ENCODE measurements at places on chromosomes 12 and 14.

DNA sequence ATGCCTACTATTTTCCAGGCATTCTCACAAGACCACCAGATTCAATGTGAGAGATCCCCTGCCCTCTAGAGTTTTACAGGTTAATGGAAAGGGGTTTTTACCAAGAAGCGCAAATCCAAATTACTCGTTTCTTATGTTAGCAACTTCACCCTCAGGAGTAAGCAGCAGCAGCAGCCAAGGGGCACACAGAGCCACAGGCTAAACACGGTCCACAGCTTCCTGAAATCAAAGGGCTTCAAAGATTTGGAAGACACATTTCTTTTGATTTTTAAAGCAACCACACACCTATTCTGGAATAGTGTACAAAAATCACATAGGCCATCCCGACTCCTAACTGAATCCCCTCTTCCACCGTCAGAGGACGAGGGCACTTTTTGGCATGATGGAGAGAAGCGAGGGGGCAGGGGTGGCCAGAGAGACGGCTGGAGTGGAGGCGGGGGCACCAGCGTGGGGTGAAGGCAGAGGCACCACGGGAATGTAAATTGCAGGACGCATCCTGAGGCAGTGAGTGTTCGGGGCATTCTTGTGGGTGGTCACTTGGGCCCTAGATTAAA lies 107.0 kb downstream of the ARF6 start:
- no peak for DNase-seq

- DNase-seq: no peak
These were observed 33.0 kb downstream of the RIMBP2 start for GRCh38 chr12:130683080-130683479.

GRCh38 chr12:84554199-84554723 lies 358.3 kb downstream of the SLC6A15 start:
- no peak for DNase-seq

- DNase-seq: no peak
These were observed 8.8 kb upstream of the HEBP1 start for GRCh38 chr12:13008741-13009380.

DNA sequence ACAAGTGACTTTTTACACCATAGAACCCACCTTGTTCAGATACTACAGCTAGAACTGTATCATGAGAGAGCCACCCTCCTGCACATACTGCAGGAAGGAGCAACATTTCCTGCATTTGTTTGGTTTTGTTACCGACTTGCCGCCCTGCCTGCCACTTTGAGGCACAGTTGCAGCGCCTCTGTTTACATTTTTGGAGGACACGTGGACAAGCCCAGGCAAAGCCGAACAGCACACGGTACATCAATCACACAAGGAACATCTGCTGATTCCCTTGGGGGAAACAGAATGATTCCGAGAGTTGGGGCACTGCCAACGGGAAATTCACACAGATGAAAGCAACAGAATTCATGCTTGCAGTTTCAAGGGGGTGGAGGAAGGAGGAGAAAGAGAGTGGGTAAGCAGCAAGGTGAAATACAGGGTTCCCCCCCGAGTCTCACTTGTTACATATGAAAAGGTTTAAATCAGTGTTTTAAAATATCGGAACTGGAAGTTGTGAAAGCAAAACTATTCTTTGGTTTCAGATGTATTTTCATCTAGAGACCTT lies 110.7 kb downstream of the BTG1 start:
- peak; percentile 54 for DNase-seq

DNA sequence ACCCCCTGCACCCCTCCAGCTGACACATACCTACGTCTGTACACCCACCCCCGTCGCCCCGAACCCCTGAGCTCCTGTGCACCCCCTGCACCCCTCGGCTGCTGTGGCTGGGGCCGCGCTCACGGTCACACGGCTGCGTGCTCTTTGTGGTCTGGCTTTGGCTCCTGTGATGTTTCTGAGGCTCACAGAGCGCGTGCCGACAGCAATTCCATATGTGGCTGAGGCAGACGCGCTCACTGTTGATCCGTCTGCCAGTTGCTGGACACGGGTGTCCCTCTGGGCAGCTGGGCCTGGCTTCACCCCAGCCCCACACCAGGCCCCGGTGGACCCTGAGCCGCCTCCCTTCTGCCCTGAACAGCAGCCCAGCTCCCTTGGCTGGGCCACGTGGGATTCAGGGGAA lies 46.5 kb downstream of the LRCOL1 start:
- no peak for DNase-seq

DNA sequence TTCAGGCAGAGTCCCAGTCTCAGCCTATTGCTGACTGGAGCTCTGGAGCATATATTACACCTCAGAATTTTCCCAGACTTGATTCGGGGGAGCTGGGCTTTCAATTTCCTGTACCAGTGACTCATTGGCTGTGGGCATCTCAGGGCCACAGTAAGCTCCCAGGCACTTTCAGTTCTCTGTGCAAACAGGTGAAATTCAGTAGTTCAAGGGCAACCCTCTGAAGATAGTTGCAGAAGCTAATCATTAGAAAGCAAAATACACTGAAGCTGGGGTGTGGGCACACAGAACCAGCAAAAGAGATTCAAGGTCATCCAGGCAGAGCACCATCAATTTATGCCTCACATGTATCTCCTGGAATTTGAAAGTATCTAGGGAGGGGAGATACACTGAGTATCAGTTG lies 8.1 kb upstream of the NIN start:
- DNase-seq: no peak

DNA sequence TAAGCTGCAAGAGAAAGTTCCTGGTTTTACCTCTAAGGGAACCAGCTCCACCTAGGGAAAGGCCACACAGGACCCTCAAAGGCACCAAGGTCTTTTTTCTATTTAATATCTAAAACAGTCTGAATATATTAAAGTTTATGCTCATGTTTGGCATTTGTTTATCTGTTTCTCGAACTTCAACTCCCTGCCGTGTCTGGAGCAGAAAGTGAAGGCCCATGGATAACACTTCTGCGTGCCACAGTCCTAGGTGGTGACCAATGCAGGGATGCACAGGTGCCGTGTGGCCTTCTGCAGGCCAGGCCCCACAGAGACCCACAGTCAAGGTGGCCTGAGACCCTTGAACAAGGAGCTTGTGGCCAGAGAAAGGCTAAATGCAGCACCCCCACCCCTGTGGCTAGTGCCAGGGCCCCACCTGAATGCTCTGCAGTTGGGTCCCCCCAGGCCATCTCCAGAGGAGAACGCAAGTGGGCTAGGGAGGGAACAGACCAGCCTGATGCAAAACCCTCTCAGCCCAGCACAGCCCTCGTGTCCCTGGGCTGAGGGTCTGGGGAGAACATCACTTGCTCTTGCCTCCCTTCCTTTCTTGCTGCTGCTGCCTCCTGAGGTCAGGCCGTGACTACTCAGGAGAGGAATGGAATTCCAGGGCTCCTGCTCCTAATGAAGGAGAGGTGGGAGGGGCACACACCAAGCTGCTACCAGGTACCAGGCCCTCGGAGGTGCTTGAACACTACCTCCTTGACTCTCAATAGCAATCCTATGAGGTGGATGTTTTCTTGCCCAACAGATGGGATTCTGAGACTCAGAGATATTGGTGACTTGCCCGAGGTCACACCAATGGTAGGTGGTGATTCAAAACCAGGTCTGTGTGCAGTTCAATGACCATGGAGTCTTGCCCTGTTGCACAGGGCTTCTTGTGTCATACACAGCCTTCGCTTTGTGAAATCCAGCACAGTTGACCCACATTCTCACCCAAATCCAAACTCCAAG lies 45.4 kb downstream of the PSMA6 start:
- no peak for DNase-seq

GRCh38 chr14:87960013-87960787 lies 32.8 kb downstream of the GALC start:
- no peak for DNase-seq

DNA sequence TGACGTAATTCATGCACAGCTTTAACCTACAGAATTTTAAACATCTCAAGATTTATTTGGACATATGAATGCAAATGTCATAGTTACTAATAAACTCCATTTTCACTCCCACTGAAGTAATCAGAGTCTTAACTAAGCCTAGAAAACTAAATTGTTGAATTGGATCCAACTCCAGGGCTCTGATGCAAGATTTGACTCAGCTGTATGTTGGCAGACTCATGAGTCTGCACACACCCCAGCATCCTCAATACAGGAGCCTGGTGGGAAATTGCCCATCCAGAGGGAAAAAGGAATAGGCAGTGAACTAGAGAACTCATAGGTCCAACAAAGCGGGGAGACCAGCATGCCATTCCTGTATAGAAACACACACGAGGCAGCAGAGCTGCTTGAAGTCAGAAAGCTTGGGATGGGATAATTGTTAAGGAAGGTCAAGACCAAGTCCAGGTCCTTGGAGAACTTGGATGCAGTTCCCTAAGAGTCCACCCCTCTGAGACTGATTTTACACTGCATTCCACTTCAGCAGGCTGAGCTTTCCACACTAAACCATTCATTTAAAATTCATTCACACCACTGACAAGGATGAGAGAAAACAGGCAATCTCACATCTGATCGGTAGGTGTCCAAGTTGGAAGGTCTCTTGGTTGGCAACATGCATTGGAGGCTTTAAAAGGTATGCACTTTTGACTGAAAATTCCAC lies 14.4 kb downstream of the TMTC1 start:
- peak; percentile 10 for DNase-seq

- DNase-seq: no peak
These were observed 1108.9 kb downstream of the BCL11B start for GRCh38 chr14:98162856-98163805.

DNA sequence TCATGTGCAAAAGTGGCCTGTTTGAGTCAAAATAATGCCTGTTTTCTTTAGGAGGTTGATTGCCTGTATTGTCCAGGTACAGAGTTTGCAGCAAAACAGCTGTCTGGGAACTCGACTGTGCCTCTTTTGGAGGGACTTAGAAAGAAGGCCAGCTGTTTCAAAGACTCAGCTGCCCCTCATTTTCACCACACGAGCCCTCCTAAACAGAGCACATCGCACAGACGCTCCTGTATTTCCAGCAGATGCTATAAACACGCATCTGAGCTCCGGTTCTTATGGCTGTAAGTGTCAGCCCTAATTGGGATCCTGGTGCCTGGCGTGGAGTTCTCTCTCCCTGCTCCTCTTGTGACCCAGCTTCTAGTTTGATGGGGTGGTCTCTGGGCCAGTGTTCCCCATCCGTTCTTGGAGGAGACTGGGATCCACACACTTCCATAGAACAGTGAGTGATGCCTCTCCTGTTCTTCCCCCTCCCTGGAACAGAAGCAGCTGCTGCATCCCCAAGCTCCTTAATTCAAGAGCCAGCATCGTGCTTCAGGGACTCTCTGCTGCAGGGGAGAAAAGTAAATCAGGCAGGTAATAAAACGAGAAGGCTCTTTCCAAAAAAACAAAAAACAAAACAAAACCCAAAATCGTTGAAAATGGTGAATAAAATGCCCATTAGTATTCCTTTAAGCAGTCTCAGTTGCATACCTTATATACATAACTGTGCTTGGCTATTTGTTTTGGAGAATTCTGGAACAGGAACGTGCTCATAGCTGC lies 269.0 kb downstream of the SLC15A4 start:
- no peak for DNase-seq

DNA sequence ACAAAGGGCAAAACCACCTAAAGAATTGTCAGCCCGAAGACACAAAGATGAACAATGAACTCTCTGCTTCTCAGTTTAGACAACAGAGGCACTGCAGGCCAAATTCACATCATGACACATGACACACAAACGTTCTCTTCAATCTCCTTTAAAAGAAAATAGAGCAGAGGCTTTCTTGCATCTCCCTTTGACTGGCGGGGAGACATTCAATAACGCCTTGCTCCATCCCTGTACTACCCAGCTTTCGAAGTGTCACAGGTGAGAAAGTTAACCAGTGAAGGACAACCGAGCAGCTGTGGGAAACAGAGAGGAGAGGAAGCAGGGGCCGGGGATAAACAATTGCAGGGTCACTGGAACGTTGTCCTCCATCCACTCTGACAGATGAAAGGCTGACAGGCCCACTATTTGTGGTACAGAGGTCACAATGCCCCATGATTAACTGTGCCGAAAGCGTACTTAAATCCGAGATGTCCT lies 130.8 kb downstream of the PHLDA1 start:
- DNase-seq: no peak

DNA sequence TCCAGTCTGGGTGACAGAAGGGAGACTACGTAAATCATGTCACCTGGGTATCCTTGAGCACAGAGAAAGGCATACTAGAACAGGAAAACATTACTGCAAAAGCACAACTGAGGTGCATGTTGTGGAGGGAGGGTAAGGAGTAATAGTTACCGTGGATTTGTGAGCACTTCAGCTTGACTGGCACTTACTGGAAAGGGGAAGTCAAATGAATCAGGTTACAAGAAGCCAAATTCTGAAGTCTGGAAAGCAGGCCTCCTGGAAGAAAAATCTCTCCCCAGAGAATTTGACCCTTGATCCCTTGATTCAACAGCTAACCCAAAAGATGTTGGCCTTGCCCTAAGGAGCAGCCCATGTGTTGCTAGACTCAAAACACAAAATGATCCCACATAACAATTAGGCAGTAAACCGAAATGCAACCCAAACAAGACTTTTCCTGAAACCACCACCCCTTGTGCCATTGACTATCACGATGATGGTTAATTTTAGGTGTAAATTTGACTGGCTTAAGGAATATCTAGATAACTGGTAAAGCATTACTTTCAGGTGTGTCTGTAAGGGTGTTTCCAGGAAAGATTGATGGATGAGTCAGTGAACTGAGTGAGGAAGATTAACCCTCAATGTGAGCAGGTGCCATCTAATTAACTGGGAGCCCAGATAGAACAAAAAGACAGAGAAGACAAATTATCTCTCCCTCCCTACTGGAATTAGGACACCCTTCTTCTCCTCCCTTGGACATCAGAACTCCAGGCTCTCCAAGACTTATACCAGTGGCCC lies 108.8 kb downstream of the SLC25A21 start:
- no peak for DNase-seq

GRCh38 chr12:83408146-83408545 lies 721.4 kb downstream of the TMTC2 start:
- DNase-seq: no peak

DNA sequence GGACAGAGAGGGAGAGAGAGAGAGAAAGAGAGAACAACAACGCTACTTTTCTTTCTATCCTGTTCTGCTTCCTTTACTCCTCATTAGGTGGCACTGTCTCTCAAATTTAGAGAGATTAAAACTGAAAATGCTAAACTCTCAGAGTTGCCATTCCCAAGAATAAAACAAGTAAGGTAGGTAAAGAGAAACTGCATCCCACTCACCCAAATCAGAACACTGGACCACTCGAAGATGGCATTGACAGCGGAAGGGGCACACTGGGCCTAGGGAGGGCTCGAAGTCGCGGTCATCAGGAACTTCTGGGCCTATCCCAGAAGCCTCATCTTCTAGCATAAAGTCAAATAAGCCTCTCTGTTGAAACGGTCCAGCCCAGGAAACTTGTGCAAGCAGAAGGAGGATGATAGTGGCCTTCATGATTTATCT lies 4.5 kb downstream of the DCN start:
- no peak for DNase-seq

GRCh38 chr12:109178532-109178931 lies 62.1 kb downstream of the ACACB start:
- peak; percentile 19 for DNase-seq

Measured in inflammatory macrophage treated with lipopolysaccharide for 4 hours (primary cell).